ENCODE measurements at places on chromosomes 11 and 22.

DNA sequence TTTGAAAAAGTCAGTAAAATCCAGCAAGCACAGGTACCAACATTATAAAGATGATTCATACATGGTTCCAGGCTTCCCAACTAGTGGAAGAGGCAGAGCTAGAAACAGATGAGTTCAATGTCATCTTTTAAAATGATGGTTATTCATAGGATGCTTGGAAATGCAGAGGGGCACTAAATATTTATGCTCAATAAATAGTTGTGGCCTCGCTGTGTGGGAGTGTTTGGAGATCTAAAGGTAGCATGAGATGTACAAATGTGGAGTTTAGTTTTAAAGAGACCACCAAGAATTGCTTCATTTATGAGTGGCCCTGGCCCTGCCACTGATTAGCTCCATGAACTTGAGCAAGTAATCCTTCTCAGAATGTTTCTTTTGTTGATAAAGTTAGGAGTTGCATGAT, 182.2 kb downstream of the ETS1 start:
- no peak for DNase-seq

DNA sequence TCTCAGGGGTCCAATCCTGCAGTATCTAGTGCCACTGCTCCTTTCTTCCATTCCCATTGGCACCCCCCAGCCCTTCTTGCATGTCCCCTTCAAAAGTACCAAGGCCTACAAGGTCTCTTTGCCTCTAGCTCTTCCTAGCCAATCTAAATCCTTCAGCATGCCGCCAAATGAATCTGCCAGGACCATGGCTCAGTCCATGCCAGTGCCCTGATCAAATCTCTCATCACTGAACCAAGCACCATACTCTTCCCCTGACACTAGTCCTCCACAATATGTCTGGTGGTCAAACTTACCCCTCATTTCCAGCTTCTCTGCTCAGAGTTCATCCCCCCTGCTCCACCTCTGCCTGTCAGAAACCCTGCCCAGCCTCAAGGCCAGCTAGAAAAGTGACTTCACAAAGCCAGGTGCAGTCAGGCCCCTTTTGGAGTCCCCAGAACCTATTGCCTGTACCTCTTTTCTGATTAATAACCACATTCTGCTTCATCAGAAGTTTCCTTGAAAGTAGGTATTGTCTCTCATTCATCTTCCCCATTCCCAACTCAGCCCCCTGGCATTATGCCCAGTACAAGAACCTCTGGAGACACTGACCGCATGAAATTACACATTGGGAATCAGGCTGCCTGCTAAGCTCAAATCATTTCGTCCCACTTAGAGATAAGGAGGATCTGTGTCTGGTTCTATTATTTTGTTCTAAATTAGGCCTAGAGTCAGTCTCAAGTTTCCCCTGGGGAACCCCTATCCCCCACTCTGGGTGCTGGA, 11.4 kb downstream of the FEN1 start:
- DNase-seq = peak; percentile 29

DNA sequence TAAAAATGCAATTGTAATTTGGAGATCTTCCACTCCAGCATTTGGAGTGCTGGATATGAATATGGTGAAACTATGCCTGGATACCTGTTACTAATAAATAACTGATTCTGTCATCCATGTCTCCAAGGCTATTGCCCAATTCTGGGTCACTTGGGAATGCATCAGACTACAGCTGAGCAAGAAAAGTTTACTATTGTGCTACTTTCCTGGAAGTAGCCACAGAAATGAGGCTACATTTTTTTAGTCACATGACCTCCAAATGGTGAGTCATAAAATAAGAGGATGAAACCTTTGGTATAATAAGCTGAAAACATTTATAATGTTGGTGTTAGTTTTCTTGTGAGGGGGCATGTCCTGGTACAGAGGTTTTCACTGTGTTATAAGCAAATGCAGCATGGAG, 44.4 kb downstream of the DCDC1 start:
- DNase-seq = peak; percentile 67

DNA sequence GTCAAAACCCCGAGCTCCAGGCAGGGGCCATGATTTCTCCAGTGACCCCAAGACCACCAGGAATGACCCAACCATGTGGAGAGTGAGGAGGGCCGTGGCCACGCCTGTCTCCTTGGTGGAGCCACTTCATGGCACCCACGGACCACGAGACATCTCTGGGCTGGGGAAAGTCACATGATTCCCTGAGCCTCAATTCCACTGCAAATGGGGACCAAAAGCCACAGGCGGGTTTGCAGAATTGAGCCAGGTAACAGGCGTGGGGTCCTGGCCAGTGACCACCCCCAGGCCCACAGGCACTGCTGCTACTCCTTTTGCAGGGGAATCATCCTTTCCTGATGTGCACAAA, 178.9 kb downstream of the CTTN start:
- no peak for DNase-seq

- DNase-seq = no peak
Observed at GRCh38 chr22:49715450-49715849, 112.2 kb downstream of the BRD1 start.
